ENCODE measurements at places on chromosomes 1 and 21. TPM values are rescaled to one million over a fixed set of nuclear protein-coding genes. Genes with fewer than 3 reads are reported as not detected.

Gene CD5L
- 0.61 TPM for total RNA-seq

Gene KDM1A
- total RNA-seq, result 101 TPM

Gene FCN3
- total RNA-seq, result not detected

Gene IL20
- not detected for total RNA-seq

Gene AMY1B
- total RNA-seq, result not detected

Gene GBP5
- not detected for total RNA-seq

Data from SK-MEL-5 (cell line).